Left ventricle myocardium superior (tissue), 1 donor: ENCODE measurements at places on chromosomes 1 and 21.

- no peak for DNase-seq
These were observed 154.7 kb downstream of the PTGER3 start for GRCh38 chr1:70892930-70893329.

GRCh38 chr1:20785907-20786252 is 1.2 kb downstream of the HP1BP3 start:
- no peak for DNase-seq

DNA sequence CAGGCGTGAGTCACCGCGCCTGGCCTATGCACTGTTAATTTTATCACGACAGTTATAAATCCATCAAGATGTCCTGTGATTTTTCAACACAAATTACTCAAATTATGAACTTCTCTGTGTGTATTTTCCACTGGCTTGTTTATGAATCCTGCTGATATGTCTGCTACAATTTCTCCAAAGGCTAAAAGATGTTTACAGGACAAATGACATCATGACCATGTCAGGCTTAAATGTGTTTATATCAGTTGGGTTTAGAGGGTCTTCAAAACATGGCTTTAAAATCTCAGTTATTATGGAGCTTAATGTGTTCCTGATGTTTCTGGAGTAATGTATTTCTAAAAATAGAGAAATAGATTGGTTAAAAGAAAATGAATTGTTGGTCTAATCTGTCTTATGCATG is 44.0 kb upstream of the ERG start:
- DNase-seq = no peak

DNA sequence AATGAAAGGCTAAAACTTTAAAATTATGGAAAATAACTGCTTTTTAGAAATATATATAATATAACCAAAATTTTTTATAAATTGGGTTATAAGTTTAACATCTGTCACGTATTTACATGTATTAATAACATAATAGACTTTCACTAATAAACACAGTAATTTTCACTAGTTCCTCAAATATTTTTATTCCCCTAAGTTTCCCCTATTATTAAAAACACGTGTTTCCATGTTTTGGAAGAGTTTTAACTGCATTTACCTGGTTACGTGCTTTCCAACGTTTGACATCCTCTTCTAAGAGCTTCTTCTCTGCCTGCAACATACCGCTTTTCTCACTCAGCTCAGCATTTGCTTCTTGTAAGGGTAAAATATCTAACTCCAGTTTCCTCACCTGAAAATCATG is 34.3 kb downstream of the TPR start:
- no peak for DNase-seq

GRCh38 chr1:236018885-236019453 is 45.9 kb downstream of the NID1 start:
- peak; percentile 88 for DNase-seq

GRCh38 chr21:31137960-31138359 is 99.7 kb upstream of the KRTAP19-8 start:
- DNase-seq = no peak

DNA sequence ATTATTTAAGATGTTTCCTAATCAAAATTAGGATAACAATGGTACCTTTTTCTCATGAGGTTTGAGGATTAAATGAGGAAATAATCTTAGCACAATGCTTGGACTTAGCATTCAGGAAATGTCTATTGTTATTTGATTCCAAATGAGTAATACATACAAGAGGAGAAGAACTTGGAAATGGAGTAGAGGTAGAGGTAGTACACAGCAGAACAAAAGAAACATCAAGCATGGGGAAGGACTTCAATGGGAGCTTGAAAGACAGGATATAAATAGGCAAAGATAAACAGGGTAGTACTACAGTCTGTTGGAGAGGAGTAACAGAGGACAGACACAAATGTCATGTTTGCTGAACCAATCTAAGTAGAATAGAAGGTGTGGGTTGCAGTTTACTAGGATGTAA is 59.5 kb upstream of the RGS2 start:
- DNase-seq = no peak

DNA sequence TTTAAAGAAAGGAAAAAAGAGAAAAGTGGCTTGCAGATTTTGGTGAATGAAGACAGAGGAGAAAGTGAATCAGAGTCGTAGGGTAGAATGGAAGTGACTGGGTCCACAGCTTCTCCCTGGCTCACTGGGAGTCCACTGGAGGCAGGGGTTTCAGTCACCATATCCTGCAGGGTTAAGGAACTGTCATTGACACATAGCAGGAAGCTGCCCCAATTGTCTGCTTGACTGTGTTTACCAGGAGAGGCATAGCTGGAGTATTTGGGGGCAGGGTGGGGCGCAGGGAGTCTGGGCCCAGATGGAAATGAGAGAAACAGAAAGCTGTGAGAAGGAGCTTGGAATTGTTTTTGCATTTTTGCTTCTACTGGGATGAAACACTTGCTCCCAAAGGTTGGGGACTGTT is 228.8 kb upstream of the CSF3R start:
- DNase-seq = no peak

GRCh38 chr1:199042193-199042592 is 403.4 kb downstream of the PTPRC start:
- no peak for DNase-seq

DNA sequence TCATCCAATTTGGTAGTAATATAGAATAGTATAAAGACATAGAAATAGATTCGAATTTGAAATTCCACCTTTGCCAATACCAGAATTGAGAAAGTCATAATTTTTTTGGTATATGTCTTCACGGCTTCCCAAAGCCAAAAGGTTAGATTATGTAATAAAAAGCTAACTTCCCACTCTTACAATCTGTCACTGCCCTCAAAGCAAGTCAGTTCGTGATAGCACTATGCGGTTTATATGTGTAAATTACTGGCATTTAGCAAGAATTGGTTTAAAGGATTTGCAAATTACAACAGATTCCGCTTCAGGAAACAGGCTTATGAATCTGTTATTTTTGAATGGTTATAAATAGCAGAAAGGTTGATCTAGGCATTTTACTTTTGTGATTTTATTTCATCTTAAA is 679.4 kb upstream of the ADGRL2 start:
- DNase-seq = no peak

DNA sequence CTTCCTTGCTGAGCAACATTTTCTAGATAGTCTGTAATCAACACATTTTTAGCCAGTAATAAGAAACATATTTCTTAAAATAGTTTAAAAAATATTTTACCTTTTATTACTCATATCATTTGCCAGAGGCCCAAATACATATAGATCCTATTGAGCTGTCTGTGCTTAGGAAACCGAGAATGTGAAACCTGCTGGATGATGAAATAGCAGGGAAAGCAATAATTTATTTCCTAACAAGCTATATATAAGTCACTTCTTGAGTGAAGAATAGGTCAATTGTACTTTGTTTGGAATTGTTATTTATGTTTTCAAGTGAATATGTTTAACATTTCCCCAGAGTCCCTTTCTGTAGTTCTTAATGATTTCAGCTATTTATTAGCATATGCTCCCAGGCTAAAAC is 339.9 kb upstream of the TMPRSS15 start:
- DNase-seq = no peak

- no peak for DNase-seq
These were observed 257.2 kb downstream of the MRPL39 start for GRCh38 chr21:25350056-25350455.

DNA sequence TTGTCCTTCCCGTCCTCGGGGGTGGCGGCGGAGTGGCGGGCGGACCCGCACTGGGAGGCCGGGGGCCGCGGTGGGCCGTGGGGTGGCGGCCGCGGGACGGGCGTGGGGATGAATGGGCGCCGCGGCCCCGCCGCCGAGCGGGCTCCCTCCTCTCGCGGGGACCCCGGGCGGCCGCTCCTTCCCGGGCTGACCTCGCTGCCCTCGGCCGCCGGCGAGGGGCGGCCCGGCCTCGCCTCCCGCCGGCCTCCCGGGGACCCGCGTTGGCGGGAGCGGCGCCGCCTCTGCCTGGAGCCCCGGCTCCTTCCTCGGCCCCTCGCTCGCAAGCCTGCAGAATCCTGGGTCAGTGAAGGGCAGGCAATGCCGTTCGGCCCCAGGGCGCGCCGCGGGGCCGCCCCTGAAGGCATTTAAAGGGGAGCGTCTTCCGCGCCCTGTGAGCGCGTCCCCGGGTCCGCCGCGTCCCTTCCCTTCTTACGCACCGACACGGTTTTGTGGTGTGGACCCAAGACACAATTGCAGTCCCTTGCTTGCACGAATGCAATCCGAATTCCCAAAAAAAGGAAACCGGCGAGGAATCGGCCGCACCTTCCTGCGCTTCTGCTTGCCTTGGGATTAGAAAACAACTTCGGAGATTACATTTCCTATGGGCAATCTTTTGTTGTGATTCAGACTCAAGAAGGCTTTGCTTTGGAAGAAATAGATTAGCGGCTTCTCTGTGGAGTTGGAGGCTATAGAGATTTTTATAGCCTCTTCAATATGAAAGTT is 776 bp downstream of the ITSN1 start:
- DNase-seq = peak; percentile 68

GRCh38 chr1:94332516-94332915 is 85.7 kb upstream of the ABCD3 start:
- DNase-seq = no peak

GRCh38 chr1:156999596-157000320 is 45.8 kb downstream of the ARHGEF11 start:
- no peak for DNase-seq

DNA sequence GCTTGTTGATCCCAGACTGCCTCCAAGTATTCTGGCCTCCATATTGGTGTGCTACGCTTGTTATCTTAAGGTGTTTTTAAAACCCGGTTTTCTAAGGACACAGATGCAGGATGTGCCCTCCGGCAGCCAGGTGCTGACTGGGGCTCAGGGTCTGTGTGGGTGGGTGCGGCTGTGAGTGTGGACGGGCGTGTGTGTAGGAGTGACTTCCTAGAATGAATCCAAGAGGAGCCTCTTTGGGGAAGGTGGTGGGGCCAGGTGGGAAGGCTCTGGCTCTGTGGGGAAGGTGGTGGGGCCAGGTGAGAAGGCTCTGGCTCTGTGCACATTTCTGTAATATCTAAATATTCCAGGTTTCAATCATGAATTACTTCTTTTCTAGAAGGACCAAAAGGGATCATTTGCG is 12.8 kb upstream of the TSPEAR start:
- DNase-seq = no peak

DNA sequence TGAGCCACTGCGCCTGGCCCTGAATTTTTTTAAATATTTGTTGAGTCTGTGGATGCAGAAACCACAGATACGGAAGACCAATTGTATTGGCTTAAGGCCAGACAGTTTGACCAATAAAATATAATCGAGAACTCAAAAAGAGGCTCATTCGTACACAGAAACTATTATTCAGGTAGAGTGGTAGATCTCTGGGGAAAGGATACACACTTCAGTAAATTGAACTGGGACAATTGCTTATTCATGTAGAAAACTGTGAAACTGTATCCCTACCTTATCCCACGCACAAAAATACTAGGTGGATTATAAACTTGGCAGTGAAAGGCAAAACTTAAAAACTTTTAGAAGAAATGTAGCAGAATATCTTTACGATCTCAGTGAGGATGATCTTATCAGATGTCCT is 25.0 kb upstream of the SHE start:
- no peak for DNase-seq

GRCh38 chr1:46528297-46528955 is 23.0 kb downstream of the KNCN start:
- DNase-seq = no peak

GRCh38 chr1:221031458-221032203 is 152.4 kb downstream of the HLX start:
- DNase-seq = no peak
